ENCODE measurements at places on chromosomes 4 and X.

DNA sequence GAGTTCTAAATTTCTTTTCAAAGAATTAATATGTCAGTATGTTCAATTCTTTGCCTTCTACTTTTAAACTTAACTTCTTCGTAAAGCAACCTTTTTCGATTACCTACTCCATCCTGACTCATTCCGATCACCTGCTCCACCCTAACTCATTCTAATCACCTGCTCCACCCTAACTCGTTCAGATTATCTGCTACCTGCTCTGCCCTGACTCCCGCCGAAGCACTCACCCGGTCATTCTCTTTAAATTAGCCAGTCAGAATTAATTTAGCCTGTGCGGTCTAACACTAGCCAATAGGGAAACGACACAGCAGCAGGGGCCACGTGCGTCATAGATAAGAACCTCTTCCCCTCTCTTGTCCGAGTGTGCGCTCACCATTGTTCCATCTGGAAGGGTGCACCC is 60.1 kb upstream of the SH3RF1 start:
- DNase-seq = no peak

- no peak for DNase-seq
Observed at GRCh38 chr4:113682730-113683537, 78.6 kb downstream of the CAMK2D start.

GRCh38 chr4:137378393-137378792 is 153.9 kb downstream of the PCDH18 start:
- DNase-seq = no peak

DNA sequence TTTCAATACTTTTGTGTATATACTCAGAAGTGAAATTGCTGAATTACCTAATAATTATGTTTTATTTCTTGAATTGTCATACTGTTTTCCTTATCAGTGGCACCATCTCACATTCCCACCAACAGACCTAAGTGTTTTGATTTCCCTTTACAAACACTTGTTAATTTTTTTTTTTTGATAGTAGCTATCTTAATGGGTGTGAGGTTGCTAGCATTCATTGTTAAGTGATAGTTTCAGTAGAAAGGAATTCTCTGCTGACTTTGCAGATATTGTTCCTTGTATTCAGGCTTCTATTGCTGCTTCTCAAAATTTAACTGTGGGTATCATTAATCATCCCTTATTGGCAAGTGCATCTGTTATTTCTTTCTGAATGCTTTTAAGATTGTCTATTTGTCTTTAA is 927.5 kb upstream of the SLIT2 start:
- no peak for DNase-seq

DNA sequence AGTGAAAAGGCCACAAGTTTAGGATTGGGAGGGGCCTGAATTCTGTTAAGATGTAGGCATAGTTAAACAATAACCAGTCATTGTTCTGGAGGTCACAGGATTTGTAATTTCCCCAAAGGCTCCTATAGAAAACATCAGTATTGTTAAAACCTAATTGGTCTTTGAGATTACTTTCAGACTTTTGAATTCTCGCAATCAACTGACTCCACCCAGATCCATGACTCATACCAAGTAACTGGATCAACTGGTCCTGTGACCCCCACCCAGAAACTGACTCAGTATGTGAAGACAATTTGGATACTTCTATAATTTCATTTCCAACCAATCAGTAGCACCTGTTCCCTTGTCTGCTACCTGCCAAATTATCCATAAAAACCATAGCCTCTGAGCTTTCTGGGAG is 28.4 kb downstream of the MAGEB16 start:
- no peak for DNase-seq

GRCh38 chr4:144873226-144873990 is 224.6 kb downstream of the ANAPC10 start:
- DNase-seq = no peak

- DNase-seq = no peak
Observed at GRCh38 chrX:140177821-140178220, 212.5 kb upstream of the CXorf66 start.

DNA sequence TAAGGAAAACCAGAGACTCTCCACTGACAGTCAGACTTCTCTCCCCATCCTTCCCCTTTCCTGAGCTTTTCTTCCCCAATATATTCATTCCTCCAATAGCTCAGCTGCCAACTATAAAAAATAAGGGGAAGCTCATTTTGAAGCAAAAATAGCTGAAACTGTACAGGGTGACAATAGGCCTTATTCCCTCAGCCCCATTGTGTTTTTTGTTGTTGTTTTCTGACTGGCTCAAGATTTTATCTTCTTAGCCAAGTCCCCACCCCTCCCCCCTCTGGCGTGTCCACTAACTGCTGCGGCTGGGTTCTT is 26.2 kb downstream of the PRPS1 start:
- no peak for DNase-seq

- no peak for DNase-seq
Observed at GRCh38 chr4:139957065-139957464, 196.9 kb downstream of the MAML3 start.

GRCh38 chr4:106677213-106677612 is 308.6 kb upstream of the GIMD1 start:
- DNase-seq = no peak

DNA sequence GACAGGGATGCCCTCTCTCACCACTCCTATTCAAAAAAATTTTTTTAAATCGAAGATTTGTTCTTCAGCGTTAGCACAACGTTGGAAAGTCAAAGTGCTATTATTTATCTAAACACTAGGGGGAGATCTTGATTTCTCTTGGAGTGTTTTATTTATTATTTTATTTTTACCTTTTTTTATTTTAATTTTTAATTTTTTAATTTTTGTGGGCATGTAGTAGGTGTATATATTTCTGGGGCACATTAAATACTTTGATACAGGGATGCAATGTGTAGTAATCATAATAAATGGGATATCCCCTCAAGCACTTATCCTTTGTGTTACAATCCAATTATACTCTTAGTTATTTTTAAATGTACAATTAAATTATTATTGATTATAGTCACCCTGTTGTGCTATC is 37.4 kb upstream of the SLC10A4 start:
- DNase-seq = no peak

DNA sequence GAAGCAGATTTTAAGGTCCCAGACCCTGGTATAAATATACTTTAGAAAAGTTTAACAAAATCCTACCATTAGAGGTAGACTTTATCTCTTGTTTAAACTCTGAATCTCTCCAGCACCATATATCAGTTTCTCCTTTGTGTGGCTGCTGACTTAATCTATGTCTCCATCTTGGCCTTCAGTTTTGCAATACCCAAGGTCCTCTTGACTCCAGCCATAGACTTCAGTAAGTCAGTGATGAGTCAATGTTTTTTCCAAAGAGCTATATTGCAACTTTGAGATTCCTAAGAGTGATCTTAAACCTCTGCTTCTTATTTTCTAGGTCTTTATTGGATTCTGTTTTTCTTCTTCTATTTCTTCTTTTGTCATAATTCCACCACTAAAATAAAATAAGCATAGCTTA is 50.8 kb upstream of the ADGRL3 start:
- no peak for DNase-seq
